Body of pancreas (tissue), 4 donors: ENCODE measurements at places on chromosomes 2 and 18. TPM values are rescaled to one million over a fixed set of nuclear protein-coding genes. Genes with fewer than 3 reads are reported as not detected.

Gene SALL3
- total RNA-seq = not detected

Gene RNU2-63P
- not detected for total RNA-seq

Gene ACTG2
- 0.52 TPM for total RNA-seq

Gene NAT8
- not detected for total RNA-seq

Gene TMEM37
- 19.1 TPM for total RNA-seq
